Right lobe of liver (tissue), 6 donors: ENCODE measurements at places on chromosomes 2 and 18.

DNA sequence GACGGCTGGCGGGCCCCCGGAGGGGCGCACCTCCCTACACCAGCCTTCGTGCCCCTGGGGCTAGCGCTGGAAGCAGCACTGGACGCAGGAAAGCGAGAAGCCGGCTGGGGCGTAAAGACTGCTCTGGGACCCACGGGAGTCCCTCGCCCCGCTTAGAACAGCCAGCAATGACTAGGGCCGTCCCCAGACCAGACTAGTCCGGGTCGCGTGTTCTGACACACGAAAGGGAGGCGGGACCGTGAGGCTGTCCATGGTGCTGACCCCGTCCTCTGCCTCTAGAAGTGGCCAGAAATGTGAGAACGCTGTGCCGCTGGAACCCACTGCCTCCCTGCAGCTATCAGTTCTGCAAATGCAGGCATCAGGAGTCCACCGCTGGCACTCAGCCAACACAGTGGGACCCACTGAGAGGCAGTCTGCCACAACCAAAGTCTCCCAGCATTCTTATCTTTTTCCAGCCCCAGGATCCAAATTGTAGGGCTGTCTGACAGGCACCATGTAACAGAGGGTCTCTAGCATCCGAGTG, at the start of gene UCN:
Gene UCN (minus strand): TSS at position 87 of the 523 bp plus-strand sequence. CDS start 550 bp downstream, outside the sequence.
- DNase-seq: no peak

GRCh38 chr18:51153659-51154371, 43.7 kb downstream of the MEX3C start:
- no peak for DNase-seq

GRCh38 chr2:27225526-27225925, 8.4 kb downstream of the CAD start:
- DNase-seq: no peak

- DNase-seq: no peak
These were observed 1.5 kb downstream of the MAP3K2 start for GRCh38 chr2:127386246-127386645.

DNA sequence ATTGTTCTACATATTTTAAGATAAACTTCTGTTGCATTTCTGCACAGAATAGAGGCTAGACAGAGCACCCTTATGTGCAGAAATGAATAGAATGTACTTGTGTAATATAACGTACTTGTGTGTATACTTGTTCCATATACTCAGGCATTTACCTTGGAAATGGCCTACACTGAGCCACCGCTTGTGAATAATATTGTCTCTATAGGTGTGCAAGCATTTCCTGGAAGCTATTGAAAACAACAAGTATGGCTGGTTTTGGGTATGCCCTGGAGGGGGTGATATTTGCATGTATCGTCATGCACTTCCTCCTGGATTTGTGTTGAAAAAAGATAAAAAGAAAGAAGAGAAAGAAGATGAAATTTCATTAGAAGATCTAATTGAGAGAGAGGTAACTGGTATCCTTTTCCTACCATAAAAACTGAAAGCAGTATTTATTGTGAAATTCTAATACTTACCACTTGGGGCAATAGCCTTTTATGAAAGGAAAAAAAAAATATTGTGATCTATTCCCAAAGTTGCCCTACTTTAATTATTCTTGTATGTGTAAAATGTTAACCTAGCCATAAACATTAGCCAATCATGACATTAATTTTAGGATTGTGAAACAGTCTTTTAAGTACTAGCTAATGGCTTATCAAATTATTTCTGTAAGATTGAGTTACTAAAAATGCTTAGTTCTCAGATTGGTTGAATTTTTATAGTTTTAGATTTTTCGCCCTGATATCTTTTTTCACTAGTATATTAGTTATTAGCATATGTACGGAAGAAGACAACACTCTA, 18.0 kb downstream of the ZC3H15 start:
- DNase-seq: no peak

DNA sequence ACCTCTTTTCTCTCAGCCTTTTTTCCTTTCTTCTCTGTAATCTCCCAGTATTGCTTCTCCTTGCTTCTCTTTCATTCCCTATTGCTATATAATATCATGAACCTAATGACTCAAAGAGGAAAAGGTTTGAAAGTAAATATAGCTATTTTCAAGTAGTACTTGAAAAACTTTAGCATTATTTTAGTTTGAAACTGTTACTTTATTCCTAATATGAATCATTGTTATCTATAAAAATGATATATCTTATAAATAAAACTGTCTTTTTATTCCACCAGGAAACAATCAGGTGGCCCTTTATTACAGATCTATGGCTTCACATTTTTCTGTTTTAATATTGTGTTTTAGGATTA, 311 bp upstream of the SCN1A start:
- DNase-seq: no peak

GRCh38 chr2:1527153-1527992, 114.1 kb downstream of the TPO start:
- DNase-seq: peak; percentile 14

- DNase-seq: no peak
These were observed 21.1 kb downstream of the PCARE start for GRCh38 chr2:29053223-29053622.

- no peak for DNase-seq
These were observed 204.2 kb downstream of the TPGS2 start for GRCh38 chr18:36624451-36625167.

GRCh38 chr18:26919627-26920026, 54.1 kb upstream of the AQP4 start:
- DNase-seq: no peak

DNA sequence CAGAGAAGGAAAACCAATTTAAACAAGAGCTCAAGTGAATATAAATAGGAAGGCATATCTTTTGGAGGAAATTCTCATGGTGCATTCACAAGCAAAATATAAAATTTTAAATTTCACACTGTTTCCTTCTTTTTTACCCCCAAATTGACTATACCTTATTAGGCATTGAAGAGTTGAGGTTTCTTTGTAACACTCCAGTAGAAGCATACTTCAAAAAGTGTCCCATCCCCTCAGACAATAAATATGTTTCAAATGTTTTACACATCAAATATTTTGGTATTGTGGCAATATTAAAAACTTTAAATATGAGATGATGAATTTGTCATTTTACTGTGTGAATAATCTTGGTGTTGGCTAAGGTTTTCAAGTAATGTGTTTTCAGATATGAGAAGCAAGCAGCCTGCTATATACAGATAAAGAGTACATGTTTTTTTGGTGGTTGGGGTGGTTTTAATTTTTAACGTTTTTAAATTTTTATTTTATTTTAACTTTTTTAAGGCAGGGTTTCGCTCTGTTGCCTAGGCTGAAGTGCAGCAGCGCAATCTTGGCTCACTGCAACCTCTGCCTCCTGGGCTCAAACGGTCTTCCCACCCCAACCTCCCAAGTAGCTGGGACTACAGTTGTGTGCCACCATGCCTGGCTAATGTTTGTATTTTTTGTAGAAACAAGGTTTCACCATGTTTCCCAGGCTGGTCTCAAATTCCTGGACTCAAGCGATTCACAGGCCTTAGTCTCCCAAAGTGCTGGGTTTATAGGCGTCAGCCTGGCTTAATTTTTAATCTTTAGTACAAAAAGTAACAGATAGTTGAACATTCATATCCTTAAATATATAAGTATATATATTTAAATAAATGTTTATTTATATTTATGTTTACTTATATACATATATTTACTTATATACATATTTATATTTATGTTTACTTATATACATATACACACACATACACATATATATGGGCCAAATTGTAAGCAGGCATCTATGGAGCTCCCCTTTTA, 36.5 kb upstream of the DLX1 start:
- no peak for DNase-seq

- DNase-seq: no peak
These were observed 511.5 kb downstream of the CNTNAP5 start for GRCh38 chr2:124536591-124536990.

DNA sequence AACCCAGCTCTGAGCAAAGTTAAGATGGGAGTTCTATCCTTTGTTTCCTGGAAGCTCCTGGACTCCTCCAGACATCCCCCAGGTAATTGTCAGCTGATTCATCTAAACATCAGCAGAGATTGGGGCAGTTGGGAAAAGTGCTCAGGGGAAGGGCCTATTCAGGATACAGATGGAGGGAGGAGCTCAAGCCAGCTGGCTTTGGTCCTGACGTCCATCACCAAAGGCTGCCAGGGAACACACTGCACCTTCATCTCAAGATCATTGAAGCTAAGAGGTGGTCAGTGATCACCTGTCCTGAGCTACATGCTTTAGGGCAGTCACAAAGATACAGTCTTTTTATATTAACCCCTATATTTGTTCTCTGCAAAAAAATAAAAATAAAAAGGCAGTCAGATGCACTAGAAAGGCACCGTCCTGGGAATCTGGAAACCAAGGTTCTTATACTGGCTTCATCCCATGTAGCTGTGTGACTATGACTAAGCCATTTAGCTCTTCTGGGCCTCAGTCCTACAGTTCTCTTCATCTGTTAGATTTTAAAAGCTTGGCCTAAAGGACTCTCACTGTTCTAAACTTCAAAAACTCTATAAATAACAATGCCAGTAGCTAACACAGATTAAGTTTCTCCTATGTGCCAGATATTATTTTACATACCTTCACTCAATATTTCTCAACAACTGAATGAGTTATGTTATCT, 446.5 kb downstream of the BCL11A start:
- no peak for DNase-seq

GRCh38 chr2:79901161-79901560, 388.3 kb downstream of the CTNNA2 start:
- DNase-seq: no peak

DNA sequence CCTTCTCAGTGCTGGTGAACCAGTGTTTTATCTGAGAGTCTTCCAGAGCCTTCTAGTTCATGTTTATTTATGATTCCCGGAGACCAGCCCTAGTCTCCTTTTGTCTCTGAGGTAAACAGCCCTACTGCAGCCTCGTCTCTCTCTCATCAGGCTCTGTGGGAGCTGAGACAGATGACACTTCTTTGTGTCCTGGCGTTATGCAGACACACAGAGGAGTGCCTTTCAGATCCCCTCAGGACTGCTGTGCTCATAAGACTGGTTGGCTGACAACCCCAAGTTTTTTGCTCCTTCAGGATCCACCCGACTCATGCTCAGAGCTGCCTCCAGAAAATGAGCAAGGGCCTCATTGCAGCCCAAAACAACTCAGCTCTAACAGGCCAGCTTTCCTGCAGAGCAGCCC, 523.8 kb upstream of the SPHKAP start:
- DNase-seq: no peak

DNA sequence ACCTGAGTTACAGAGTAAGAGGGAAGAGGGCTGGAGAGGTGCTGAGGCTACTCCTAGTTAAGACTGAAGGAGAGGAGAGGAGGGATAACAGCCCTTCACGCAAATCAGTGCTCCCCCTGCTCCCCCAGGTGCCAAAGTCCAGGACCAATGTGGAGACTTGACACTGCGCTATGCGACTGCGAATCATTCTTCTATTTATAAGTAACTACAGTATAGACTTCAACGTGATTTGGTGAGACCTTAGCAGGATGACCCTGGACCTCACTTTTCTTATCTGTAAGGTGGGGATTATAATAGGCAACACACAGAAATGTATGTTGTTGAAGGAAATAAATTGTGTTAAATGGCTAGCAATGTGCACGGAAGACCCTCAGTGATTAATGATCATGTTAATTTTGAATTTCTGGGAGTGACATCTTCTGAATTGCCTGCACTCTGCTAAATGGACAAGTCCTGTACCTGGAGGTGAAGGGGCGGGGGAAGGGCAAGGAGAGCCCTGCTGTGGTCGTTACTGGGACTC, 11.0 kb downstream of the EN1 start:
- no peak for DNase-seq

DNA sequence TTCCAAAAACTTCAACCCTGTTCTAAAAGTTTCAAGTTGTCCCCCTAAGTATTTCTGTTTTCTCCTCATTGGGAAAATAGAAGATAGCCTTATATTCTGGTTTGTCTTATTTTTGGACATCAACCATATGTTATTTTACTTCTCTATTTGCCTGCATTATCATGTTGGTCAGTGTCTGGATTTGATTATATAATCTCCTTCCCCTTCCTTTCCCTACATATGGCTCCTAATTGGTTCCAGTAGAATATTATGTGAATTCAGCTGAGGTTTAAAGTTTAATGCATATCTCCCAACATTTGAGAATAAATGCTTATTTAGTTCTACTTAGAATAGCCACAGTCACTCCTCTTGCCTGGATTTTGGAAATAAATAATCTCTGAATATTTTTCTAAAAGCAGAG, 66.9 kb downstream of the OXER1 start:
- DNase-seq: no peak

DNA sequence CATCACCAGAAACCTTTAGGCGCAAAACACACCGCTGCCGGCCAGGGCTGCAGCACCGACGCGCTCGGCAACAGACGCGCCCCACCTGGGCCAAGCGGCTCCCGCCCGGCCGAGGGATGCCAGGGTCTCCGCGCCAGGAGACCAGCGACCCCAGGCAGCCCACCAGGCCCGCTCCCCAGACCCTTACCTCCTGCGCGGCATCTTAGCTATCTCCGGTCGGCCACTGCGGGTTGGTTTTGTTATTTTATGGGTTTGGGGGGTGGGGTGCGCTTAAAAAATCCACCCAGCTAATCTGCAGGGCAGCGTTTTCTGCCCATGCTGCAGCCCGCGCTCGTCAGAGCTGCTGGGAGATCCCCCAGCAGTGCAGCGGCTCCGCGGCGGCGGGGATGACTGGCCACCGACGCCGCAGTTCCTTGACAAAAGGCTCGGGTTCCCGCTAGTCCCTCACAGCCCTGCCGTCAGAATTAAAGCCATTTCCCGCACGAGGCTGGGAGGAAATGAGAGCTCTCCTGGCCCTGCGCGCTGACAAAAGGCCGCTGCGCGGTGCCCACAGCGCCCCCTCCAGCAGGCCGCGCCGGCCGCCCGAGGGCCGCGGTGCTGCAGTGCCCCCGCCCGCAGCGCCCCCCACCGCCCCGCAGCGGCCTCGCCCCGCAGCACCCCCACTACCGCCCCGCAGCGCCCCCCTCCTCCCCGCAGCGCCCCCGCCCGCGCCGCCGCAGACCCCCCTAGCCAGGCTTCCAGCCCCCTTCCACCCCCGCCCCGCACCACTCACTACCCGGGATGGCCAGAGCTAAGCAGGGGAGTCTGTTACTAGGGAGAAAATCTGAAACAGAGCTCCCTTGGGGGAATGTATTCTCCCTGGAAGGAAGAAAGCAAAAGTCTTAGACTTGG, at the start of gene ADD2:
Gene ADD2 (minus strand): TSS at position 502 of the 891 bp plus-strand sequence. CDS start 61,792 bp downstream, outside the sequence.
- no peak for DNase-seq

DNA sequence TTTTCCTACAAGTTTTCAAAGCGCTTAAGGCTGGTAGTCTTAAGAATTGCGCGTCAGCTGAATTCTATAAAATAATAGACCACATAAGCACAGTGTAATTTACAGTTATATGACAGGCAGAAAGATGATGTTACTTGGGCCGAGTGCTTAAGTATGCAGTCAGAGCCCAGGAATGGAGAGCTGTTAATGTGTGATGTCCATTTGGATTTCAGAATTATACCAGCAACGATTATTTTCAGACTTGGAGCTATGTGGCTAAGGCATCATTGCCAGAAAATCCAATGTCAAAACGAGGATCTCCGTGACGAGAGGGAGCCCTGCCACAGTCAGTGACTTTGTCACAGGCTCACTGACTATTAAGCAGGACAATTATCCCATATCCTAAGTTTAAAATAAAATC, 3.4 kb downstream of the KLF7 start:
- DNase-seq: no peak

DNA sequence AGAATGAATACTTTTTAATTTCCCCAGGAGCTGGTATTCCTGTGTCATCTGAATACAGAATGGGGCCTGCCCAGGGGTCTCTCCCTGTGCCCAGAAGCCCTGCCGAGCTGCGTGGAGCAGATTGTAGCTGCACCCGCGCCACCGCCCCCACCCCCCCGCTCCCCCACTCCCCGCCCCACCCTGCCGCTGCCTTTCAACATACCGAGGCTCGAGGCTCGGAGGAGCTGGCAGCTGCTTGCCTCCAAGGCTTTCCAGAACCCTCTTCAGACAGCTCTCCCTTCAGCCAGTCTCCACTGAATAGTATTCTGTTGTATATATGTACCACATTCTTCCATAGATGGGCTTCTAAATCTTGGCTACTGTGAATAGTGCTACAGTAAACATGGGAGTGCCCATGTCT, 150.7 kb downstream of the TSN start:
- no peak for DNase-seq
